ENCODE measurements at places on chromosomes 1 and 21.

DNA sequence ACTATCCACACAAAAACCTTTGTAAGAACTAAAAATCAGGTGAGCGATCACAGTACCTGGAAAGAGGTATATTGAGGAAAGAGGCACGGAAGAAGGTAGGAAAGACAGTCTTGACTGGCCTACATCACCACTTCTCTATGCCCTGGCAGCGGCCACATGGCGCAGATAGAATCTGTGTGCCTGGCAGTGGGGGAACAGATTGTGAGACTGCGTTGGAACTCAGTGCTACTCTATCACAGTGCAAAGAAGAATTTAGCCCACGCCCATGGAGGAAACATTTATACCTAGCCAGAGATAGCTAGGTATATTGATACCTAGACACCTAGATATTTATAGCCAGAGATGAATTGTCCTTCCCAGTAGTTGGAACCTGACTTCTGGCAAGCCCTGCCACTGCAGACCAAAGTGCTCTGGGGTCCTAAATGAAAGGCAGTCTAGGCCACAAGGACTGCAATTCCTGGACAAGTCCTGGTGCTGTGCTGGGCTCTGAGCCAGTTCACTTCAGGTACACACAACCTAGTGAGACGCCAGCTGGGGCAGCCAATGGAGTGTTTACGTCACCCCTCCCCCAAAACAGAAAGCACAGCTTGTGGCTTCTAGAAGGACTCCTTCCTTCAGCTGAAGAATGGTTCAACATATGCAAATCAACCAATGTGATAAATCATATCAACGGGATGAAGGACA lies 51.9 kb downstream of the DHX9 start:
- DNase-seq, result no peak

DNA sequence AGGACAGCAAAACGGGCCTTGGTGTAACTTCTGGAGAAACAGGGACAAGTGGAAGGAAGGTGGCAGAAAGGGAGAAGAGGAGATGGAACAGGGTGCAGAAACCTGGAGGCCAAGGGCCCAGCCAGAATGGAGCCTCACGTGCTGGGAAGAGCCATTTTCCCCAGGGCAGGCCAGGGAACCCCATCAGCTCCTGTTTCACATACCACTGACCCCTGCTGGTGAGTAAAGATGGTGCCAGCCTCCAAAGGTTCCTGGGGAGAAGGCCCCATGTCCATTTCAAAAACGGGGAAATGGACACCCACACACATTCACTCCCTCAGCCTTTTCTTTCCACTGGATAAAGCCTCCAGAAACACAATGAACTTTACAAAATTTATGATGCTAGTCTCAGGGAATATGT lies 57.6 kb upstream of the JUN start:
- no peak for DNase-seq

DNA sequence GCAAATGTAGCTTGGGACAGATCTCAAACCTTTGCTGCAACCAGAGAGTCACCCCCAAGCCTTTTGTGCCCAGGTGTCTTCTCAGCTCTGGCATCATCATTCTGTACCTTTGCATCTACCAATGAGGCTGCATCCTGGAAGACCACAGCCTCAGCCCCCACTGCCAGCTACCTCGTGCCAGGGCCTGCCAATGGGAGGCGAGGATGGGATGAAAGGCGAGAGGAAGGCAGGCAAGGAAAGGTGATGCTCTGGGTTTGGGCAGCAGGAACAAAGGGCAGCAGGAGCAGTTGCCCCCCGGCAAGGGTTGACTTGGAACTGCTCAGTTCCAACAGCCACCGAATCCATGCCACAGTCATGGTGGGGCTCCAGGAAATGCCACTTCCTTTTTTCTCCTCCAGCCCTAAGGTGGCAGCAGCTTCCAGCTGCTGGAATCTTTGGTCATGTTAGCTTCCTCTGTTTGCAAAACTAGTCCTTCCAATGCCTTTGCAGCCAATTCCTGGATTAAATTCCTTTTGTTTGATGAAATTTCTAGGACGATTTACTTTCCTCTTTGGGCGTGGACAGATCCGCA lies 651.6 kb downstream of the NPHP4 start:
- no peak for DNase-seq

- DNase-seq, result no peak
Measured at GRCh38 chr1:5768014-5768413, 224.2 kb downstream of the NPHP4 start.

- no peak for DNase-seq
Measured at GRCh38 chr21:31846690-31847089, 26.1 kb upstream of the HUNK start.

DNA sequence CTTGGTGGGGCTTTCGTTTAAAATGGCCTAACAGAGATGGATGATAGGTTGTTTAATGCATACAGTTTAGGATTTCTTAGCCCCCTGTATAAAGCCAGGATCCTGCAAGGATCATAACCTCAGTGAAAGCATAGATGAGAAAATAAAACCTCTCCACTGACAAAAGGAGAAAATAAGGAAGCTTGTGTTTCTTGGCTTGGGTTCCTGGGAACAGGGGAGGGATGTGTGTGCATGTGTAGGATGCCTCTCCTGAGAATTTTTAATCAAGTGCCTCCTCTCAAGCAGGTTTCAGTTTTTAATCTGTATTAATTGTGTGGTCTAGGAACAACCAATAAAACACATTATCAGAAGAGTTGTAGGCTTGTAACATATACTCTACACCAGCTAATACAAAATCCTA lies 26.1 kb downstream of the PRKACB start:
- DNase-seq, result no peak

- no peak for DNase-seq
Measured at GRCh38 chr1:74367175-74367813, 132.1 kb downstream of the TNNI3K start.

GRCh38 chr1:26618561-26618960 lies 77.3 kb upstream of the ARID1A start:
- DNase-seq, result no peak
